ENCODE measurements at places on chromosomes 12 and 14. TPM values are rescaled to one million over a fixed set of nuclear protein-coding genes. Genes with fewer than 3 reads are reported as not detected.

GRCh38 chr12:102503056-102503681, 22.8 kb upstream of the IGF1 start:
- DNase-seq = no peak
- H3K4me1 ChIP-seq = no peaks in the 10 kb centered on the region
- H3K36me3 ChIP-seq = no peaks in the 10 kb centered on the region

- H3K27me3 ChIP-seq = no peaks in the 10 kb centered on the region
- no peak overlapping the region for H3K4me3 ChIP-seq
- H3K27ac ChIP-seq = no peak overlapping the region
- H3K4me1 ChIP-seq = no peaks in the 10 kb centered on the region
Measured at GRCh38 chr12:110339184-110339952, 58.3 kb downstream of the ATP2A2 start.

GRCh38 chr14:104998801-104999200, 13.2 kb downstream of the CLBA1 start:
- H3K4me1 ChIP-seq = peaks cover under 1% of the 10 kb centered on the region
- no peaks in the 10 kb centered on the region for H3K27me3 ChIP-seq
- H3K4me3 ChIP-seq = no peak overlapping the region
- DNase-seq = no peak
- peaks cover 7% of the 10 kb centered on the region for H3K36me3 ChIP-seq

DNA sequence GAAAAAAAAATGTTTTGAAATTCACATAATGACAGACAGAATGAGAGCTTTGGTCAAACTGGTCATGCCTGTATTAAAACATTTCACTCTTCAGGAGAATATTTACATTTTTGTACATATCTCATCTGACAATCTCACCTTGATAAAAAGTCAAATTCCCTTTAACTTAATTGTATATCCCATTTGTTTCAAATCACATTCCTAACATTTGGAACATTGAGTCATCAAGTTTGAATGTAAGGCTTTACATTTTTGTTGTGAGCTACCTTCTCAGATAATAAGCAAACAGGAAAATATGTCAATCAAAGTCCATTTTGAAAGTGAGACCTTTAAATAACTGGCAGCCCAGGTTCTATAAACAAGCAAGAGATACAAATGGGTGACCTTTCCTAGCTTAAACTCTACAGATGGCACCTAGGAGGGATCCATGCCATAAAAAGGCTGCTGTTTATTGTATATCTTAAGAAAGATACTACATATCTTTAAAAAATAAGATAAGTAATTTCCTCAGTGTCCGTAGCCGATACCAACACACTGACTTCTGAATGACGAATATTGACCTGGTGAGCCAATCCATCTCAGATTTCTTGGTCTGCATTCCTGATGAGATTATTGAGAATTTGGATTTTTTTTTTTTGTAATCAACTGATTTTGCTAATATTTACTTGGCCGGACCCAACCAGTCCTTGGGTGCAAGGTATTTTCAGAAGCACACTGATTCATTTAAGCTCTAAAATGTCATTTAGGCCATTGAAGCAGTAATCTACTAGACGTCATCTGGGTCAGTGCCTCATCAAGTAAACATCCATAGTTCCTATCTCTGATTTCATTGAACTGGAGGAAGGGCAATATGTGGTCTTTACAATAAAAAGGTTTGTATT, 259.6 kb downstream of the BTG1 start:
- DNase-seq = no peak
- no peaks in the 10 kb centered on the region for H3K36me3 ChIP-seq
- no peak overlapping the region for H3K4me3 ChIP-seq
- no peaks in the 10 kb centered on the region for H3K27me3 ChIP-seq
- H3K4me1 ChIP-seq = peaks cover 2% of the 10 kb centered on the region
- no peak overlapping the region for H3K27ac ChIP-seq

DNA sequence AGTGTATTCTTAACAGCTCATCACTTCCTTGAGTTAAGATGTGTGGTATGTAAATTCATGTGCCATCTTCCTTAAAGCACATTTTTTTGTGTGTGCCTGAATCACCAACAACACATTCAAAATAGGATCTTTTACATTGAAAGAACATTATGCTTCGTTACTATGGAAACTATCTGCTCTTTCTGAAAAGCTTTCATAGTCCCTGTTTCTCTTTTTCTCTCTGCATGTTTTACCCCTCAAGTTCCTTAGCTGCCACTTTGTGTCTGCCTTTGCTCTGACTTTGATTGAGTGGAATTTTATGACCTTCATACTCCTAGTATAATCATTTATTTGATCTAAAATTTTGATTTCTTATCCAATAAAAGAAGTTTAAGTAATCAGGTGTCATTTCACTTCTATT, 880.3 kb upstream of the FOXG1 start:
- H3K27me3 ChIP-seq = no peaks in the 10 kb centered on the region
- no peak for DNase-seq
- no peaks in the 10 kb centered on the region for H3K4me1 ChIP-seq
- H3K4me3 ChIP-seq = no peak overlapping the region

GRCh38 chr14:96126339-96126782, 78.3 kb upstream of the BDKRB2 start:
- H3K36me3 ChIP-seq = no peaks in the 10 kb centered on the region
- no peaks in the 10 kb centered on the region for H3K27me3 ChIP-seq
- H3K4me3 ChIP-seq = no peak overlapping the region
- H3K4me1 ChIP-seq = peaks cover 20% of the 10 kb centered on the region

- no peaks in the 10 kb centered on the region for H3K36me3 ChIP-seq
- no peak overlapping the region for H3K27ac ChIP-seq
- no peak for DNase-seq
- no peak overlapping the region for H3K4me3 ChIP-seq
- no peaks in the 10 kb centered on the region for H3K27me3 ChIP-seq
Measured at GRCh38 chr12:129067491-129067890, 214.2 kb downstream of the GLT1D1 start.

- no peaks in the 10 kb centered on the region for H3K36me3 ChIP-seq
- peaks cover 16% of the 10 kb centered on the region for H3K27me3 ChIP-seq
- peak overlapping the region; percentile 71 for H3K27ac ChIP-seq
- peak overlapping the region; percentile 63 for H3K4me3 ChIP-seq
- peaks cover 22% of the 10 kb centered on the region for H3K4me1 ChIP-seq
Measured at GRCh38 chr14:21978184-21978998, 304.8 kb upstream of the OR4E1 start.

The TMEM132C gene
- total RNA-seq = 0.05 TPM

The CACNA1C gene
- 0.30 TPM for total RNA-seq

DNA sequence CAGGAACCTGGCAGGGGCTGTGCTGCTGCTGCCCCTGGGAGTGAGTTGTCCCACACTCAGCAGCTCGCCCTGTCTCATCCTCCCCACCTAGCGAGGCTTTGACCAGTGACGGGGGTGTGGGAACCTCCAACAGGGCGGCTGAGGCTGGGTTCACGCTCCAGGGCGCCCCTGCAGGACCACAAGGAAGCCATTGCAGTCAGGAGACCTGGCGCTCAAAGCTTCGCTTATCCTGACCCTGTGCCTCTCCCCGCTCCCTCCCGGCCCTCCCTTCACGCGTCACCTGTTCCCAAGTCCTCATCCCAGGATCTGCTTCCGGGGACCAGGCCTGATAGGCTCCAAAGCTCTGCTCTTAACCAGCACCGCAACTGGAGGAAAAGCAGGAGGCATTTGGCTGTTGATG, 272.0 kb upstream of the SFSWAP start:
- no peak for DNase-seq
- no peaks in the 10 kb centered on the region for H3K36me3 ChIP-seq
- no peak overlapping the region for H3K4me3 ChIP-seq
- H3K27me3 ChIP-seq = no peaks in the 10 kb centered on the region

DNA sequence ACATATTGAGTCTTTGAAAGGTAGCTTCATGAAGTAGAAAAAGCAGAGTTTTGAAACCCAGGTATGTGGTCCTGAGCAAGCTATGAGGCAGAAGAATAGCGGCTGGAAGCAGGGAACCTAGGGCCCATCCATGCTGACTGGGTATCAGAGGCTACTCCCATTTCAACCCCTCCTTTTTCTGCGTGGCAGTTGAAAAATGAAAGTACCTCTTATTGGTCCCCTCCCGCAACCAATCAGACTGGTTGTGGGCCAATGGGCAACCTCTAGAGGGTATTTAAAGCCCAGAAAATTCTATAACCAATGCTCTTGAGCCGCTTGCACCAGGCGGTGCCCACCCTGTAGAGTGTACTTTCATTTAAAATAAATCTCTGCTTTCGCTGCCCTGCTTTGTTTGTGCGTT, 1.6 kb upstream of the SNRPF start:
- H3K27me3 ChIP-seq = no peaks in the 10 kb centered on the region
- H3K4me3 ChIP-seq = no peak overlapping the region
- peaks cover 18% of the 10 kb centered on the region for H3K4me1 ChIP-seq
- no peak for DNase-seq
- peaks cover 16% of the 10 kb centered on the region for H3K36me3 ChIP-seq

The KRT73 gene
- total RNA-seq = not detected

DNA sequence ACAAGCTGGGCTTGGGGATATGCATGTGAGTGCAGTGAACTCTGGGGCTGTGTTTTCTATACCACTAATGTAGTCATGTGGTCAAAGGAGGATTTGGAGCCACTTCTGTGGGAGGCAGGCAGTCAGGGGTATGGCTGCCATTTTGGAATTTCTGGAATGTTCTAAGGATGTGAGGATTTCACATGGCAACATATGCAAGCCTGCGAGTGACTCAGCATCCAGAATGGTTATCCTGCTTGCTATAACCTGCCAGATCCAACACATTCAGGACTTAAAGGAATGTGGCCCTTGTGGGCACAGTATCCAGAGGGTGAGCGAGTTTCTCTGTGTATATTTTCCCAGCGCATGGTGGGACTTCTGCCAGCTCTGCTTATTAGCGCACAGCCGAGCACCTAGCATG, 249.2 kb upstream of the PWP1 start:
- H3K4me1 ChIP-seq = peaks cover 30% of the 10 kb centered on the region
- no peak overlapping the region for H3K4me3 ChIP-seq
- no peak overlapping the region for H3K27ac ChIP-seq
- H3K27me3 ChIP-seq = no peaks in the 10 kb centered on the region
- no peak for DNase-seq
- H3K36me3 ChIP-seq = no peaks in the 10 kb centered on the region

The PRH2 gene
- not detected for total RNA-seq

DNA sequence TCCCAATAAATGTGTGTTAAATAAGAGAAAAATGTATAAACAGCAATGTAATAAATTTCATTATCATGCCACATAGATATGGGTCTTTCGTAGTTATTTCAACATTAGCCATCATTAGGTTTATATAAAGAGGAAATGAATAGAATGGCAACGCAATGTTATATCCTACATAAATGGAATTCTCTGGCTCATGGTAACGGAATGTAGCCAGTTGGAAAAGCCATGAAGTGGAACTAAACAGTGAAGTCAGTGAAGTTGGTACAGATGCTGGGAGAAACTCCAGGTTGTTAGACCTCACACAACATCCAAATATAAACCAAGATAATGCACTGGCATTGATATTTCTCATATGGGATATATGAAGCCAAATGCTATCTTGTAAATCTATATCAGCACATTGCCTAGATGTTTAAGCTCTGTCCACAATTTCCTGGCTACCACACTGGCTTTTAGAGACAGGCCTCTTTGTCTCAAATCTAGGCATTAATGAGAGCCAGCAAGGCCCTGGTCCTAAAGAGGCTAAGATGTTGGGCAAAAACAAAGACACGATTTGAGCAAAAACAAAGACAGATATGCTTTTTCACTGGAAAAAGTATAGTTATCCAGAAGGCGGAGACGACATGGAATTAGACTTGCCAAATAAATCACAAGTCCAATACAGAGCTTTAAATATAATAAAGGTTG, 861.0 kb downstream of the RPS29 start:
- H3K4me3 ChIP-seq = no peak overlapping the region
- DNase-seq = no peak
- H3K36me3 ChIP-seq = no peaks in the 10 kb centered on the region
- no peaks in the 10 kb centered on the region for H3K27me3 ChIP-seq
- no peak overlapping the region for H3K27ac ChIP-seq
- H3K4me1 ChIP-seq = no peaks in the 10 kb centered on the region

- peaks cover 68% of the 10 kb centered on the region for H3K4me1 ChIP-seq
- peaks cover 6% of the 10 kb centered on the region for H3K27me3 ChIP-seq
- peak overlapping the region; percentile 70 for H3K27ac ChIP-seq
Measured at GRCh38 chr14:24678801-24679247, 44.8 kb upstream of the GZMB start.

- H3K27me3 ChIP-seq = peaks cover 4% of the 10 kb centered on the region
- H3K27ac ChIP-seq = no peak overlapping the region
- H3K36me3 ChIP-seq = no peaks in the 10 kb centered on the region
- H3K4me1 ChIP-seq = no peaks in the 10 kb centered on the region
- DNase-seq = no peak
Measured at GRCh38 chr14:36471431-36471830, 48.6 kb downstream of the NKX2-1 start.

The KRT78 gene
- not detected for total RNA-seq

The GPR65 gene
- 23.7 TPM for total RNA-seq

- H3K27me3 ChIP-seq = no peaks in the 10 kb centered on the region
- DNase-seq = no peak
- H3K4me3 ChIP-seq = no peak overlapping the region
Measured at GRCh38 chr12:114790276-114790675, 106.3 kb upstream of the TBX3 start.

- no peak overlapping the region for H3K4me3 ChIP-seq
- H3K27ac ChIP-seq = no peak overlapping the region
- H3K4me1 ChIP-seq = peaks cover 9% of the 10 kb centered on the region
- H3K36me3 ChIP-seq = peaks cover 20% of the 10 kb centered on the region
Measured at GRCh38 chr12:116094475-116094874, 183.0 kb downstream of the MED13L start.

- no peak overlapping the region for H3K27ac ChIP-seq
- H3K27me3 ChIP-seq = no peaks in the 10 kb centered on the region
- no peaks in the 10 kb centered on the region for H3K4me1 ChIP-seq
- no peak overlapping the region for H3K4me3 ChIP-seq
- no peaks in the 10 kb centered on the region for H3K36me3 ChIP-seq
- DNase-seq = peak; percentile 60
Measured at GRCh38 chr14:90518941-90519256, 122.1 kb downstream of the CALM1 start.

DNA sequence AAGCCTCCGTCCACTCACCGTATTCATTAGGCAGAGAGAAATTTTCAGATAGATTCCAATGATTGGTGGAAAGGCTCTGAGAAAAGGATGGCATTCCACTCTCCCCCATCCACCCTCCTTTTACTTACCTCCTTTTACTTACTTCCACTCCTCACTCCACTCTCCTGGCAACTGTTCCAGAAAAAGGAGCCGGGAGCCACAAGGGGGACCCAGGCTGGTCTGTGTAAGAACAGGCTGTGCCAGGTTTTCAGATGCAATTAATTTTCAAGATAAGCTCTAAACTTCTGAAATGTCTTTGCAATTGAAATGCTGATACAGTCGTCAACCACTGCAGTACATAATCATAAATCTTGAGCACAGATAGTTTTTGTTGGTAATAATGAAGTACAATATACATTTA, 248.8 kb downstream of the ANO6 start:
- H3K27me3 ChIP-seq = peaks cover 16% of the 10 kb centered on the region
- no peak overlapping the region for H3K4me3 ChIP-seq
- H3K27ac ChIP-seq = no peak overlapping the region
- H3K4me1 ChIP-seq = no peaks in the 10 kb centered on the region

- DNase-seq = no peak
- H3K27ac ChIP-seq = peak overlapping the region; percentile 95
Measured at GRCh38 chr14:95522556-95522955, 6.1 kb upstream of the SYNE3 start.

- H3K4me1 ChIP-seq = no peaks in the 10 kb centered on the region
- H3K27ac ChIP-seq = no peak overlapping the region
- no peak for DNase-seq
- no peak overlapping the region for H3K4me3 ChIP-seq
Measured at GRCh38 chr12:32437095-32437515, 37.7 kb downstream of the FGD4 start.

- no peak for DNase-seq
- no peak overlapping the region for H3K27ac ChIP-seq
- peaks cover 6% of the 10 kb centered on the region for H3K27me3 ChIP-seq
Measured at GRCh38 chr12:112121780-112122565, 3.4 kb upstream of the TRAFD1 start.

- H3K27ac ChIP-seq = no peak overlapping the region
- DNase-seq = no peak
- H3K27me3 ChIP-seq = no peaks in the 10 kb centered on the region
- H3K4me1 ChIP-seq = peaks cover 34% of the 10 kb centered on the region
Measured at GRCh38 chr12:93682846-93683261, 5.7 kb downstream of the CRADD start.

Measured in activated CD4-positive, alpha-beta memory T cell treated with anti-CD3 and anti-CD28 coated beads, Interleukin-2, amount 10 ng/mL, durations not matched to agents 7 days and 5 days (primary cell).